ENCODE measurements at places on chromosomes 3 and 15.
A peak's percentile ranks its signal among the peaks of the same experiment; 100 is the strongest.

GRCh38 chr3:11143476-11143875 is 10.8 kb upstream of the HRH1 start:
- no peak for DNase-seq

DNA sequence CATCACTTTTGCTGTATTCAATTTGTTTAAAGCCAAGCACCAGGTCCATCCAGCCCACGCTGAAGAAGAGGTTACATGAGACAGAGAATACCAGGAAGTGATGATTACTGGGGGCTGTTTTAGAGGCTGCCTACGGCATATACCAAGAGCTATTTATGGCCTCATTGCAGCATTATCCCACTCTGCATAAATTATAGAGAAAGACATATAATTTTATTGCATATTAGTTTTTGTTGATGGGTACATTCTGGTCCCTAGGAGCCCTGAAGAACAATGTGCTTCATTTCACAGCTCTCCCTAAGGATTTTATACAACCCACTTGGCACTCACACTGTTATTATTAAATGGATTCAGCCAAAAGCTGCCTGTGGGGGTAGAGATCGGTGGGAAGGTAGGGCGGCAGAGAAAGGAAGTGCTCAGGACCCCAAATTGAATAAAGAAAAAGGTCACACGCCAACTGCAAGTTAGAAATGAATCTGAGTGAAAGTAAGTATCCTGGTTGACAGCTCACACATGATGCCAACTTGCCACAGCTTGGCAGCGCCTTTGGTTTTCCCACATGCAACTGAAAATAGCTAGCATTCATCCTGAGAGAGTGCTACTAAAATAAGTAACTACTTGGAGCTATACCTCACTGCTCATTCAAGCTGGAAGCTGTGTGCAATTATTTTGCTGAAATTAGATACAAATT is 73.7 kb downstream of the CCNL1 start:
- DNase-seq: no peak

GRCh38 chr3:158977497-158977896 is 175.6 kb downstream of the MFSD1 start:
- DNase-seq: no peak

DNA sequence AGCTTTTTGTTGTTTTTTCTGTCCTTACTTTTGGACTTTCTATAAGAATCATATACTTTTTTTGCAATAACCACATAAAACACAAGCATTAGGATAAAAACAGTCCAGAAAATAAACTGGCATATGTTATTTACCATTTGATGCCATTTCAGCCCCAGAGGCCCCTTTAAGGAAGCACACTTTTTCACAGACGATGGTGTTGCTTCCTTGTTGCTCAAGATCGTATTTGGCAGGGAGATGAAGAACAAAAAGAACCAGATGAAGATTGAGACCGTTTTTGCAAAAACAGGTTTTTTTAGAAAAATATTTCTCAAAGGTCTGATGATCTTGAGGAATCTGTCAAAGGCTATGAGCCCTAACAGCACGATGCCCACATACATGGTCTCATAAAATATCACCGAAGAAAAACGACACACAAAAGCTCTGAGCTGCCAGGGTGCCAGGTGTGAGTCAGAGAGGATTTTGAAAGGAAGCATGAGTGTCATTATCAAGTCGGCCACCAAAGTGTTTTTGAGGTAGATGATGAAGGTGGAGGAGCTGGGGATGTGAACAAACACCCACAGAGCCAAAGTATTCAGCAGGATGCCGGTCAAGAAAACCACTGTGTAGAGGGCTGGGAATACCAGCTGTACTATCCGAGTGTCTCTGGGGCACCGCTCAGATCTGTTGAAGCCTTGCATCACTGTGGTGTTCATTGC is 902 bp downstream of the P2RY13 start:
- DNase-seq: no peak

GRCh38 chr15:67892559-67893377 is 52.9 kb upstream of the RNU6-1 start:
- DNase-seq: no peak

DNA sequence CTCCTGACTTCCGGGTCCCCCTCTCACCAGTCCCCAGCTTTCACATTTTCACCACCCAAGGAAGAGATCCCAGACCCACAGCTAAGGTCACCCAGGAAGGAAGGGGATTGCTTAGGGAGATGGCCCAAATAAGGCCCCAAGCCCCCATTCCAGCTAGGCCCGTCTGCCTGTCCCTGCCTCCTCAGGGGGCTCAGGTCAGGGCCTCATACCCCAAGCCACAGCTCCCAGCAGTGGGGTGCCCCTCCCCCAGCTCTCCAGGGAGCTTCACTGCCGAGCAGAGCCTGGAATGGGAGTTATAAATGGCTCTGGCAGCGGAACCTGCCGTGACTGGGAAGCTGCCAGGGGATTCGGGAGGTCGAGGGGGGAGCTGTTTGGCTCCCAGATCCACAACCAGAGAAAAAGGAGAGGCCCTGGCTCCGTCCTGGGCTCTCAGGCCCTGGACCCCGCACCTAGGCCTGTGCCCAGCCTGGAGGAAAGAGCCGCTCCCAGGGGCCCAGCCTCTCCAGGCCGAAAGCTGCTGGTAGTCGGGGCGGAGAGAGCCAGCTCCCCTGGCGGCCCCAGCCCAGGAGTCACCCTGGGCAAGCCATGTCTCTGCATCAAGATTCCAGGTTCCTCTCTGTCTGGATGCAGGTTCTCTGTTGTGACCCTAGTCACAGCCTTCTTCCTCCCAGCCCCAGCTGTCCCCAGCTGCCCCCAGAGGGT is 550 bp downstream of the CCDC9B start:
- DNase-seq: no peak

DNA sequence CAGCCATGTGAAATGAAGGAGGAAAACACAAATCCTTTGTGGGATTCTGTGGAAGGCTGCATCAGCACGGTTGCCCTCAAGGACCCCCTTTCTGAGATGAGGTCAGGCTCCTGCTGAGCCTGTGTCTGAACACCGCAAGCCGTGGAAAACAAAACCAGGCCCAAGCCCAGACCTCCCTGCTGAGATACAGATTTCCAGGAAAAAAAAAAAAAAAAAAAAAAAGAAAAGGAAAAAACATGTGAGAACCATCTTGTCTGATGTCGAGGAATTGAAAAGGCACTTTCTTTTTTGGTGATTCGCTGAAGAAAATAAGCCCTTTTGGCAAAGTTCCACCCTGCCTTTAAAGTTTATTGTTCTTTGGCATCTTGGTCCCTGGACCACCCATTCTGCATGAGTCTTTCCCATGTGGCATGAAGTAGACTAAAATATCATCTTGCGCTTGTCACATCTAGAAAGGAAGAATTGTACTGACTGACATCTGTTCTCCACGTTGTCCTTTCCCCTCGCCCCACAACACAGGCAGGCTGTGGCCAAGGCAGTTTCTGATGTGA is 117.6 kb downstream of the CHST2 start:
- DNase-seq: no peak

- peak; percentile 34 for DNase-seq
Measured at GRCh38 chr3:16448639-16449070, 64.8 kb downstream of the RFTN1 start.

GRCh38 chr15:83850501-83851245 is 196.8 kb downstream of the ADAMTSL3 start:
- no peak for DNase-seq

- peak; percentile 26 for DNase-seq
Measured at GRCh38 chr3:194133661-194134230, 2.2 kb upstream of the HES1 start.

- DNase-seq: no peak
Measured at GRCh38 chr15:94253742-94254141, 22.4 kb downstream of the MCTP2 start.

GRCh38 chr3:172279191-172279640 is 169.0 kb downstream of the GHSR start:
- DNase-seq: no peak

DNA sequence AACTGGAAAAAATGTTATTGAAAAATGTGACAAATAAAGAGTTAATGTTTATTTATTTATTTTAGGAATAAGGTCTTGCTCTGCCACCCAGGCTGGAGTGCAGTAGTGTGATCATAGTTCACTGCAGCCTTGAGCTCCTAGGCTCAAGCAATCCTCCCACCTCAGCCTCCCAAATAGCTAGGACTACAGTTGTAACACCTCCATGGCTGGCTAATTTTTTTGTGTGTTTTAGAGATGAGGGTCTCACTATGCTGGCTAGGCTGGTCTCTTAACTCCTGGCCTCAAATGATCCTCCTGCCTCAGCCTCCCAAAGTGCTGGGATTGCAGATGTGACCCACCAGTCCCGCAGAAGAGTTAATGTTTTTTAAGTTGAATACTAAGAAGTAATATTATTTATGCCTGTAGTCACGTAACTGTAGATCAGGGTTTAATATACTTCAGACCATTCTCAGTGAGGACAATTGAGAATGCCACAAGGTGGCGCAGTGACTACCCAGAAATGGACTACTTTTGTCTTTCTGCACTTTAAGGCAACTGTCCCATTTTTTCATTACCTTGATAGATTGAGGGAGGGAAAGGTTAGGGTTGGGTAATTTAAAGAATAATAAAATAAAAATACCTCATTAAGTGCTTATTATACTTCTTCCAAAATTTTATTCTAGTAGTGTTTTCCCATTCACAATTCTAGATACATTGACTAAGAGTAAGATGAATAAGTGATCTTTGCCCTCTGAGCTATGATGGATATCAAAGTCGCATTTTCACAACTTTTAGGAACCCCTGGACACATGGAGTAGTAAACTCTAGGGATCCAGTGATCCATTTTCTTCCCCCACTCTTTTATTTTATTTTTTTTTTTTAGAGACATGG is 6.0 kb downstream of the MUC13 start:
- DNase-seq: peak; percentile 23

DNA sequence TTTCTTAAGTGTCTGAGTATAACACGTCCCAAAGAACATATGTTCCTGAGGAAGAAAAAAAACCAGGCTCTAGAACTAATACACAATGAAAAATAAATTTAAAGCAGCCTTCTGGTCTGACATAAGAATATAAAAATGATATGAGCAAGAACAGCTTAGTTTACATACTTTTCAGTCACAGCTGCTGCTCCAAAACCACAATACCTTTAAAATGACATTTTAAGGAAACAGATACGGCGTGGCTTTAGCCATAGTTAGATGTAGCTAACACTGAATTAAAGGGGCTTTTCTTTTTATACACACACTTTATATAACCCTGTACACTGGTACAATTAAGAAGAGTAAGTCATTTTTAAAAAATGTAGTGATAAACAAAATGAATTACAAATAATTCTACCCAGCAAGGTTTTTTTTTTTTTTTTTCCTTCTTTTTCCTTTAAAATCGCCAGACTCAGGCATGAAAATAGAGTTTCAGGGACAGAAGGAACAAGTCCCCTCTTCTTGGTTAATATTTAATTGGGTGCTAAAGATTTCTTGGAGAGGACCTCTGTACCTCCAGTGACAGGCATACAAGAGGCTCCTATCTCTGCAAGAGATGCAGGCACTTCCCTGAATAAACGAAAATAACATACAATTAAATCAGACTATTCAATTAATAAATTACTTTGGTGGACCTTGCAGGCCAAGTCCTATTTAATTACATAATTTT is 265.6 kb downstream of the FOXP1 start:
- DNase-seq: no peak

GRCh38 chr15:33360886-33361285 is 50.1 kb downstream of the RYR3 start:
- DNase-seq: no peak

- no peak for DNase-seq
Measured at GRCh38 chr3:72912532-72912931, 24.7 kb downstream of the GXYLT2 start.

GRCh38 chr3:194688946-194689345 is 3.3 kb downstream of the FAM43A start:
- no peak for DNase-seq

- no peak for DNase-seq
Measured at GRCh38 chr3:94093151-94093550, 30.3 kb downstream of the NSUN3 start.

DNA sequence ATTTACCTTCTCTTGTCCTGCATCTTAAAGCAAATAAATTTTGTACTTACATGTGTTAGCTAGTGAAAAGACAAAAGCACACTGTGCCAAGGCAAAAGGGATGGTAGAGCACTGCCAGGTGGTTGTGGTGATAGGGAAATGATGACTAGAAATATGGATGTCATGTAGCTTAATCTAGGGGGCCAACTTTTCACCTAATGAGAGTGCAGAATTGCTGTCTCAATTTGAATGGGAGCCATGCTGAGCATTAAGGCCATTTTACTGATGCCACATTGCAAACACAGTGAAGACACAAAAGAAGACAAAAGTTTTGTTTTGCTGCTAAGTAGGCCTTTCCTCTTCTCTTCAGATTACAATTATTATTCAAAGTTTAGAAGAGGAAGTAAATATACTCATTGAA is 274.7 kb downstream of the PDCD6IP start:
- DNase-seq: no peak

GRCh38 chr15:66993874-66994696 is 71.3 kb upstream of the SMAD3 start:
- DNase-seq: no peak

GRCh38 chr3:144312702-144313101 is 341.1 kb downstream of the DIPK2A start:
- no peak for DNase-seq

DNA sequence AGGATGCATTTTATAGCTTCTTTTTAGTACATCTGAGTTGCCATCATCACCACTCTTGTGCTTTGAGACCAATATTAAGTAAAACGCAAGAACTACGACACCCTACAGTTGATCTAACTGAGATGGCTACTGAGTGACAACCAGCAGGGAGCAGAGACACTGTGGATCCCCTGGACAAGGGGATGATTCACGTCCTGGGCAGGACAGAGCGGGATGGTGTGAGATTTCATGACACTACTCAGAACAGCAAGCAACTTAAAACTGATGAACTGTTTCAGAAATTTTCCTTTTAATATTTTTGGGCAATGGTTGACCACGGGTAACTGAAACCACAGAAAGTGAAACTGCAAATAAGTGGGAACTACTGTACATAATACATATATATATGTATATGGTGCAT is 299.2 kb downstream of the ADAMTS17 start:
- DNase-seq: no peak

- no peak for DNase-seq
Measured at GRCh38 chr3:86801921-86802320, 189.0 kb downstream of the VGLL3 start.

DNA sequence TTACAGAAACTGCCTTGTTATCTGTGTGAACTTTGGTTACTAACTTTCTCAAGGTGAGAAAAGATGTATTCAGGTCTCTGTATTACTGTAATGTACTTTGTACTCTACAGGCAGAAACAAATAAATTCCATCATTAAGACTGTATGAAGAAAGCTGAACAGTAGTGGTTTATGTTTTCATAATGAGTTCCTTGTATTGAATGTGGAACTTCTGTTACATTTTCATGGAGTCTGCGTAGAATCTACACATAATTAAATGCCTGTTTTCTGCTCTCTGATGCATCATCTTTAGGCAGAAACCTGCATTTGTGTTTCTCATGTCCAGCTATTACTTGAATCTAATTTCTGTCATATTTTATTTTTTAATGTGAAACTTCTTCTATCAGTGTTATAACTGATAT is 302.8 kb downstream of the NLGN1 start:
- DNase-seq: no peak

- no peak for DNase-seq
Measured at GRCh38 chr3:32946973-32947788, 4.3 kb upstream of the CCR4 start.

DNA sequence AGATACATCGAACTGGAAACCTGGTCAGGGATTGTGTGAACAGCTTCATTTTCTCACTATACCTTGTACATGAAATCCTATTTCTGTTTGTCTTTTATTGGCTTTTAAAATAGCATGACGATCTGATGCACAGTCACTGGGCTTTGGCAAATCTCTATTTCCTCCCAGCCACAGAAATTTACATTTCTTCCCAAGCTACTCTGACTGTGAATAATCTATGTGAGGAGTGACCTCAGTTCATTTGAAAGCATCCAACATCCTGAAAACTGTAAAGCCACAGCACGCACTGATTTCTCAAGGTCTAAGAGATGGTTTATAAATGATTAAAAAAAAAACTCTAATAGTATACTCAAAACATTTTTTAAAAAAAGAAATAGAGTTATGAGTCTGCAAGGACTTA is 450.3 kb downstream of the IL5RA start:
- DNase-seq: no peak

Measured in stimulated activated CD4-positive, alpha-beta T cell treated with anti-CD3 and anti-CD28 coated beads, Interleukin-1b, Interleukin-23, amount 100 ng/mL, for 24 hours (primary cell).